ENCODE measurements at places on chromosomes 7 and 10.

- no peak for DNase-seq
These were observed 78.2 kb downstream of the CCSER2 start for GRCh38 chr10:84406561-84406960.

- no peak for DNase-seq
These were observed 570.4 kb downstream of the TCERG1L start for GRCh38 chr10:130740915-130741750.

DNA sequence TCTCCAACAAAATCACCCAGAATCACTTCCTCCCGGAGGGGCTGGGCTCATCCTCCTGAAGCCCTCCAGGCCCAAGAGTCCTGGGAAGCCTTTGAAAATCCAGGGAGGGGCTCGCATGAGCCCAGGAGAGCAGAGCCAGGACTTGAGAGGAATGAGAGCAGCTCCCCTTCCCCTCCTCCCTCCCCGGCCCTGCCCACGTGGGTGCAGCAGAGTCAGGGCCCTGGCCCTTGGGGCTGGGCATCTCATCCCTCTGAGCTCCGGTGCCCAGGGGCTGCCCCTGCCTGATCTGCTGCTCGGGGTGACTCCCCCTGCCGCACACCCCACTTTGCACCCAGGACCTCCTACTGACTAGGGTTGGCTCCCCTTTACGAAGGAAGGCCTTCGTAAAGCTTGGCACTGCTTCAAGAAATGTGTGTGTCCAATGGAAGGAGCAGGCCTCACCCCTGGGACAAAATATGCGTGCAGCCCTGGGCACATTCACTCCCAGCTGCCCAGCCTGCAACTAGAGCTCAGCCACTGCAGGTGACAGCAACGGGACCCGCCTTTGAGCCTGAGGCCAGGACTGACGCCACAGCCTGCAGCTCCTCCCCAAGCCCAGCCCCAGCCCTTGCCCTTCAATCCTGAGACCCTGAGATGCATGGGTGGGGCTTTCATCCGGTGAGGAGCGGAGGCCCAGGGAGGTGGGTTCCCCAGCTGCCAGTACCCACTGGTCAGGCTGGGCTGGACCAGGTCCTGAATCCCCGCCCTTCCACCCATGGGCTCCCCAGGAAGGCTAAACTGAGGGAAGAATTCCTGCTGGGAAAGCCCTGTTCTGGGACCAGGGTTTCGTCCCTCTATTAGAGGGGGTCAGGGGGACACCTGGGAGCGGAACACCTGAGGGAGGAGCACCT lies 21.8 kb downstream of the PWWP2B start:
- DNase-seq: no peak

- no peak for DNase-seq
These were observed 39.9 kb upstream of the NRBF2 start for GRCh38 chr10:63093227-63093626.

DNA sequence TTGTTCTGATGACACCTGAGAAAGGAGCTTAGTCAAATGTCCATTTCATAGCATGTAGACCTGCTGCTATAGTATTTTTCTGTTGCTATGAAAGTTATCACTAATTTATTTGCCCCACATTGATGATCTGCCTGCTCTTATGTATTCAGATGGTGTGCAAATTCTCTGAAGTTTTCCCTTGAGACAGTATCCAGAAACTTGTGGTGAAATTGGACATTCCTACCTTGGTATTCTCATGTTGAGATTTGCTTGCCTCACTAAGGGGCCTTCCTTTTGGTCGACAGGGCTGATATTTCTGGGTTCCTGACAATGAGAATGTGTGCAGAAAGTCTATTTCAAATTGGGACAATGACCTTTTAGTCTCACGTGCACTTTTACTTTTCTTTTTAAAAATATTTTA lies 253.2 kb upstream of the FZD8 start:
- DNase-seq: no peak

- no peak for DNase-seq
These were observed 286.2 kb upstream of the VWC2 start for GRCh38 chr7:49486974-49487829.

DNA sequence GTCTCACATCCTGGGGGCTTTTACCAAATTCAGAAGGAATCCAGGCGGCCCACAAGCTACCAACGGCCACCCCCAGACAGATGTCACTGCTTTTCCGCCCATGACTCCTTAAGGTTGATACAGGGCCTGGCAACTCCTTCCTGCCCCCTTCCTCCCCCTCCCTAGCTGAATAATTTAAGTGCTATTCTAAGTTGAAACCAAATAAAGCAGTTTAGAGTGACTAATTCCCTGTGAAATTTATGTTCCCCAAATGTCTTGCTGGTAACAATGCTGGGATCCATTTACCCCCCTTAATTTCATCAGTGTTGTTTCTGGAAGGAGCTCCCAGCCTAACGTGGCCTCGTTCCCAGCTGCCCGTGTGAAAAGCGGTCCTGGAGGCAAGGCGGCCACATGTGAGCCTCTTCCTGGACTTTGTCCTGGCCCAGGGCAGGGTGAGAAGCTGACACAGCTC lies 109.6 kb downstream of the TMEM130 start:
- no peak for DNase-seq

GRCh38 chr10:119313644-119314043 lies 106.3 kb downstream of the GRK5 start:
- peak; percentile 46 for DNase-seq

GRCh38 chr7:1738511-1738910 lies 68.4 kb downstream of the ELFN1 start:
- DNase-seq: no peak

GRCh38 chr10:97580421-97581367 lies 3.5 kb upstream of the HOGA1 start:
- no peak for DNase-seq

DNA sequence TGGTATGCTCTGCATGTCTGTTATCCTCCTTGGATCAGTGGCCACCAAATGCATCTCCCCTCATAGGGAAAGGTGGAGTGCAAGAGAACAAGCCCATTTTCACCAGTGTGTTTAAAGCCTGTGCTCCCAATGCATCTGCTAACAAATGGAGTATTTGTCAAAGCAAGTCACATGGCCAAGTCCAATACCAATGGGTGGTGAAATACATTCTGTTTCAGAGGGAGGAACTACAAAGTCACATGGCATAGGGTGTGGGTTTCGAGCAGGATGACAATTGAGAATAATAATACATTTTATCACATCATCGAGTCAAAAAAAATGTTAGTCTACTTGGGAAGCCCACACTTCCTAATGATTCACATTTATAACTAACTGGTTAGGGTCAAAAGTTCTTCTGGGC lies 62.7 kb downstream of the SUGCT start:
- DNase-seq: no peak

DNA sequence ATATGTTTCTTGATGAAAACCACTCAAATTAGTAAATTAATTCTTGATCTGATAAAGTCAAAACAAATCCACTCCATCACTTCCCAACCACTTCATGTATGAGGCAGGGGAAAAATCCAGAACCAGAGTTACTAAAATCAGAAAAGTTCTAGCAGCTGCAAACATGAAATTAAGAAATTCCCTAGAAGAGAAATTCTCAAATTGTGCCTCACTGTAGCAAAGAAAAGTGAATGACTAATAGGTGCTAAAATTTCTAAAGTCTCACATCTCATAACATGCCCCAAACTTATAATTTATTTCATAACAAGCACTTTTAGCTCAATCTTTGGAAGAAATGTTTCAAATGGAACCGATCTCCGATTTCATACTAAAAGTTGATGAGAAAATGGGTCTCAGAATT lies 345.0 kb upstream of the AOAH start:
- DNase-seq: no peak

DNA sequence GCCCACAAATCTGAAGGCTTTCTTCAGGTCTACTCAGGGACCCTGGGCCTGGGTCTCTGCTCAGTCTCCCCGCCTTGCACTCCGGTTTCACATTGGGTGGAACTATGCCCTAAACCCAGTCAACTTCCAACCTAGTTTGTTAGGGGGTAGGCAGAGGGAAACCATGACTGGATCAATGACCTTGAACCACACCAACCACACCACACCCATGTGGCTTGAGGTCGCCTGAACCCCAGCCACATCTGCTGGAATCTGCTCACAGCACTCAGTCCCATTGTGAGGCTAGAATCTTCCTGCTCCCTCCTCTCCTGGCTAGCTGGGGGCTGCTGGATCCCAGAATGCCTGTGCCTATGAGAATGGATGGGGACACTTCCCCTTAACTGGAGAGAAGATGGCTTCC lies 17.9 kb downstream of the RFC2 start:
- DNase-seq: no peak

- DNase-seq: no peak
These were observed 132.7 kb upstream of the TEX47 start for GRCh38 chr7:88928276-88928675.

- DNase-seq: no peak
These were observed 89.5 kb upstream of the FAM3C start for GRCh38 chr7:121485467-121486243.

- no peak for DNase-seq
These were observed 74.6 kb upstream of the CPXM2 start for GRCh38 chr10:123965973-123966895.

DNA sequence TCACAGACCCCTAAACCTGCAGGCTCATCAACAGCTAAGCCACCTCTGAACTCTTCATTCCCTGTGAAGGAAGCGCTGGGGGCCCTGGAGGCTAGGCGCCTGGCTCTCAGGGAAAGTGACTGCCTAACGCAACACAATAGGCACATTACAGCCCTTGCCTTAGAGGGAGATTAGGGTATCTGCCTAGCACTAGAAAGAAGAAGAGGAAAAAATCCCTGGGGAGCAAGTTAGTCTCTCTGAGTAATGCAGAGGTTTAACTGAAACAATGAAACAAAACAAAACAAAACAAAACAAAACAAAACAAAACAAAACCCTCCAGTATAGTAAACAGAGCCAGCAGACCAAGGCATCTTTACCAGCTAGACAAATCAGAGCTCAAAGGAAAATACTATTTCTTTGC lies 2.6 kb downstream of the ZNF777 start:
- no peak for DNase-seq

DNA sequence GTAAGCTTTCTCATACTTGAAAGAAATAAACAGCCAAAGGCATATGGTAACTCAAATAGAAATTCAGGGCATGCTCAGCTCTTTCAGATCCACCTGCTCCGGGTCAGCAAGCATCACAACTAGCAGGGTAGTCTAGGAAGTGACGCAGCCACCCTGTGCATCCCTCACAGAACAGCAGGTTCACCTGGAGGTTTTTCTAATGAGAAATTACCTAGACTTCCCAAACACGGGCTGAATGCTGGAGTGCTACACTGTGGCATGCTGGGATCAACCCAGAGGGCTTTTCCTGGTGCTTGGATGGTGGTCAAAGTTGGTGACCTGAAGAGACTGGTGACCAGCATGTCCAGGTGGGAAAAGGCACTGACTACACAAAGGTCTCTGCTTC lies 66.8 kb upstream of the DNAJB6 start:
- DNase-seq: no peak

DNA sequence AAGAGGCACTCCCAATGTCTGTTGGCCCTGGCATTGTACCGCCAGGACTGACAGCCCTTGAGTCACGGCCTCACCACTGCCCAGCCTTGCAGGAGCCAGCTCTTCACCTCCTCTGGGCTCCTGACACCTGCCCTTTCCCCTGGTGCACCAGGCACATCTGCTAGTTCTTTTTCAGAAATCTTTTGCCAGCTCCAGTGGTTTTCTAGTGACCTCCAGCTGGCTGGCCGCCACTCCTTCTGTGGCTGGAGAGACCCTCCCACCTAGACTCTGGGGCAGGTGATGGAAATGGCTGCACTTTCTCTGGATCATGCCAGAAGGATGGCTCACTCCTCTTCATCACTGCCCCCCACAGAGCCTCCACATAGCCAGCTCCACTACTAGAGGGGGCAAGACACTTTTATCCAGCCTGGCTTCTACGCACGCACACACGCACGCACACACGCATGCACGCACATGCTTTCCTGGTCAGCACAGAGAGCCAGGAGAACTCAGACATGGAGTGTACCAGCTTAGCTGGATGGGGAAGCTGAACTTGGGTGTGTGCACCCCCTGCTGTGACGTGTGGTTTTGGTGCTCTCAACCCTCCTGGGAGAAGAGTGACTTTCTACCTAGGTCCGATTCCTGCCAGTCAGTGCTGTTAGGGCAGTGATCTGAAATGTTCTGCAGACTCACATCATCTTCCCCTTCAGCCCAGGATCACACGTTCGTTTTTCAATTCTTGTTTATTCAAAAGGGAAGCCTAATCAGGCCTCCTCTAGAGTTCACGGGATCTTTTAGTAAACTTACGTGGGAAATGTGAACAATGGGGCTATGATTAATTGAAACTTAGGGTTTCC lies 222.0 kb downstream of the PRPF18 start:
- DNase-seq: no peak

DNA sequence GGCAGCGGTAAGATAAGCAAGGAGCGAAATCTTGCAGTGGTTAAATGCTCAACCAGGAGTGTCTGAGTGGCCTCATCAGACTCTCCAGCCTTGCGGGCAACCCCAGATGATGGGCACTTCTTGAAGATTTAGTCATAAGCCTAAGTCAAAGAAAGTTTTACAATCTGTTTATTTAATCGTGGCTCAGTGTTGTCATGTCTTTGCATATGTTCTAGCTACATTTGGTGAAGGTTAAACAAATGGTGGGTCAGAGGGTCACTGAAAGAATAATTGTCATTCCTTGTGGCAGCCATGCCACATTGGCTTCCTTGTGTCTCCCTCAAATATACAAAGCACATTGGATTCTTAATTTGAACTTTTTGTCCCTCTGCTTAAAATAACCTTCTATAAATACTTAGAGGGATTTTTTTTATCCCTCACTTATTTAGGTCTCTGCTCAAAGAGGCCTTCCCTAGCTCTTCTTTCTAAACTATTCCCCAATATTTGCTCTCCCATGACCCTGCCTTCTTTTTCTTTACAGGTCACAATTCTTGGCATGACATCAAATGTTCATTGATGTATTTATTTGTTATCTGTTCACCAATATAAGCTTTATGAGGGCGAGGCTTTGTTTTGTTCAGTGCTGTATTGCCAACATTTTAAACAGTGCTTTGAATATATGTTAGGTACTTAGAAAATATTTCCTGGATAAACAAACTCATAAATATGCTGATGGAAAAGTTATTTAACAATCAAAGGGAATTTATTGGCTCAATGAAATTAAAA lies 68.7 kb downstream of the NEUROD6 start:
- no peak for DNase-seq

DNA sequence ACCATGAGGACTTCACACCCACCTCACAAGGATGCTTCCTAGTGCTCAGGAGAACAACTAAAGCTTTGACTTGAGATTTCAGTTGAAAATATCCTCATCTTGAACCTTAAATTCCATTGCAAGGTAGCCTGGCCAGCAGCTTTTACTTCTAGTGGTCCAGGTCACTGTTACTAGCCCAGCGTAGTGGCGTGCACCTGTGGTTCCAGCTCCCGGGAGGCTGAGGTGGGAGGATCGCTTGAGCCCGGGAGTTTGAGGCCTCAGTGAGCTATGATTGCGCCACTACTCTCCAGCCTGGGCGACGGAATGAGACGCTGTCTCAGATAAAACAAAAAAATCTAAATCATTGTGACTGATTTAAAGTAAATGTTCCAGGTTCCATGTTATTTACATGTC lies 28.3 kb upstream of the PRKAR1B start:
- no peak for DNase-seq

DNA sequence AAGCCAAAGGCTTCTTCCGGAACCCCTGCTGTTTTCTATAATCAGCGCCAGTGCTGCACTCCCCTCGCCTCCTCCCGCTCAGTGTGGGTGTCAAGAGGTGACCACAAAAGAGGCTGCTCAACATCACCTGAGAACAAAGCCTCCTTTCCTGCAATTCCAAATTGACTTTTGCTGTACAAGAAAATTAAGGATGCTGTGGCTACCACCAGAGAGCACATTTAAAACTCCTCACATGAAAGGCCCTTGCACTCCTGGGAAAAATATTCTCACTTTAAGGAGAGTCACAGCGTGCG lies 96.4 kb downstream of the HIPK2 start:
- DNase-seq: no peak
